ENCODE measurements at places on chromosomes 1 and 21. TPM values are rescaled to one million over a fixed set of nuclear protein-coding genes. Genes with fewer than 3 reads are reported as not detected.
A peak's percentile ranks its signal among the peaks of the same experiment; 100 is the strongest.

Gene RBP7
- 9.2 TPM for total RNA-seq

- DNase-seq, result no peak
These were observed 277.3 kb upstream of the FMN2 start for GRCh38 chr1:239814306-239814881.

DNA sequence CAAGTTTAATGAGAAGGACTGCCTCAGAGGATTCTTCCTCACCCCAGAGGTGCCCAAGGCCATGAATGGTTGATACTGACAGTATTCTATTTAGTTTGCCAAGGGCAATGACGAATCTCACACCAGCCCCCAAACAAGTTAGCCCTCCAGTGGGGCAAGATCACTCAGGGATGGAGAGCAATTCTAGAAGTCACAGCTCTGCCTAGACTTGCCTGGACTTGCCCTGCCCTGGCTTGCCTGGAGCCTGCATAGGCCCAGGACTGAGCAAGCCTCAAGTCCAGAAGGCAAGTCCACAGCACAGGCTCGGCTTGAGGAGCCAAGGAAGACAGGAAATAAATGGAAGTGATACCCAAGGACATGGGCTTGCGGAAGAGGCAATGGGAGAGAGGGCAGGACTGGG is 39.5 kb upstream of the RGS16 start:
- no peak for DNase-seq

Gene CD52
- total RNA-seq, result 2.3 TPM

DNA sequence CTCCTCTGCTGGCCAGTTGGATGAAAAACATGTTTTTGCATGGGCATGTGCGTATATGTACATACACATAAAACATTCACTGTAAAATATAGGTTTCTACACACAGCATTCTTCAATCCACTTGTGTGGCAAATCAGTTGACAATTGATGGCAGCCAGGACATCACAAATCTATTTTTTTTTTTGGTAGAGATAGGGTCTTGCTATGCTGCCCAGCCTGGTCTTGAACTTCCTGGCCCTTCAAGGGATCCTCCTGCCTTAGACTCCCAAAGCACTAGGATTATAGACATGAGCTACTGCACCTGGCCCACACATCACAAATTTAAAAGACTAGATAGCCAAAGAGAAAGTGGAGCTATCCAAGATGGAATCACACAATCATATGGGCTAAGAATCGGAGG is 39.6 kb downstream of the ARHGEF11 start:
- no peak for DNase-seq

GRCh38 chr1:156407344-156407743 is 38.3 kb downstream of the RHBG start:
- peak; percentile 98 for DNase-seq

DNA sequence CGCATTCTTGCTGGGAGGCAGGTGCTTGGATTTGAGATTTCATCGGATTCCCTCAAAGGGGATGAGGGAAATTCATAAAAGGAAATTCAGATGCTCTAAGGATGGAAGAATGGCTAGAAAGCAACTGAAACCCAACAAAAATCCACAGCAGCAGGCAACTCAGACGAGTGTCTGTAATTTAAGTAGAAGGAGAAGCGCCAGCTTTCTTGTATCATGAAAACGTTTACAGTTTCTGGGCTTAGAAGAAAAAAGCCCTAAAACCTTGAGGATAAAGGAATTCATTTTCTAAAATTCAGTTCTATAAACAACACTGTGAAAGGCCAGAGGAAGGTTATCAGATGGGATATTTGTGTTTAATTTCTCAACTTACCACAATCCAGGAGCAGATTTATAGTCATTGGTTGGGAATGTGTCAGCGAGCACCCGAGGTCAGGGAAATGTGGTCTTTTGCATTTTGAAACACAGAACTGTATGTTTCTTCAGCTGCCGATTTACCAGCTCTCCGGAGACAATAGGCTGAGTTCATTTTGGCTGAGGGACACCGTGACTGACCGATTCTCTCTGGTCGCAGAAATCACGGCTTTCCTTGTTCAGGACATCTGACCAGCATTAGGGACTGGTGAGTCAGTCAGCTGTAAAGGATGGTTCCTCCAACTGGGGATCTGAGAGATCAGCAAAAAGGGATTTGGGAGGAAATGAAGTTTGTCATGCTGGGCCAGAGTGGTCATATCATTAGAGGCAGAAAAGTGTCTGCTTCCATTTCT is 111.6 kb upstream of the ERRFI1 start:
- DNase-seq, result peak; percentile 80

- DNase-seq, result no peak
These were observed 1.4 kb downstream of the BCL10 start for GRCh38 chr1:85274969-85275453.

DNA sequence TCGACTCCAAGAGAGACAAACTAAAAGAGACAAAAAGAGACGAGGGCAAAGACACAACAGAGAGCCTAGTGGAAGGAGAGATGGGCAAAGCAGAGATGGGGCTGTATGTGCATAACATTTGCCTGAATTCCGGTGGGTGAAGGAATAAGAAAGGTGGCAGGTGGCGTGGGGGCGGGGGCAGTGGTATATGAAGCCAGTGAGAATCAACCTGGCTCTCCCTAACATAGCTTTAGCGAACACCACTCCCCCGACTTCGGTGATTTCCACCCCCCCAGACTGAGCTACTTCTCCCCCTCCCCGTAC is 1.1 kb downstream of the INKA2 start:
- no peak for DNase-seq

Gene CNN3
- 142 TPM for total RNA-seq

Gene KLHDC7A
- 12.2 TPM for total RNA-seq
